Memory B cell (primary cell): ENCODE measurements at places on chromosomes 5 and 9.

GRCh38 chr9:110807956-110808598 is 139.5 kb downstream of the MUSK start:
- DNase-seq = no peak

GRCh38 chr9:125568621-125569020 is 138.4 kb downstream of the MAPKAP1 start:
- no peak for DNase-seq

DNA sequence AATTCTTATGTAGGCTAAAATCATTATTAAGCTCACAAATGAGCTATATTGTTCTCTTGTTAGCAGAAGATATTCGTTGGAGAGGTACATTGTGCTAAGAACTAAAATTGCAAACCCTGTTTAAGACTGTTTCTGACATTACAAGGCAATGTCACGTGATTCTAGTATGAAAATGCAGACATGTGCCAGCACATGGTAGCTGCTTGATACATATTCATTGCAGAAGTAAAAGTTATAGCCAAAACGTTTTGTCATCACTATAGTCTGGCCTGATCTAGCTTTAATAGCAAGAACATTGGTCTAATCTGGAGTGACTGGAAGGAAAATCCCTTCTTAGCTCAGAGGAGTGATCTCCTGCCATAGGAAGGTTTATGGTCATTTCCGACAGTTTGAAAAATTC is 144.7 kb downstream of the CFAP90 start:
- DNase-seq = no peak

GRCh38 chr5:172886476-172886875 is 52.4 kb downstream of the ERGIC1 start:
- no peak for DNase-seq
